ENCODE measurements at places on chromosomes 16 and 17.

- DNase-seq: no peak
Measured at GRCh38 chr16:64380751-64381150, 741.1 kb downstream of the CDH11 start.

- DNase-seq: no peak
Measured at GRCh38 chr16:57630931-57631845, 2.8 kb downstream of the ADGRG1 start.

- DNase-seq: no peak
Measured at GRCh38 chr17:81337476-81337879, 42.4 kb upstream of the SLC38A10 start.

GRCh38 chr16:17483351-17483750, 12.6 kb upstream of the XYLT1 start:
- DNase-seq: no peak

DNA sequence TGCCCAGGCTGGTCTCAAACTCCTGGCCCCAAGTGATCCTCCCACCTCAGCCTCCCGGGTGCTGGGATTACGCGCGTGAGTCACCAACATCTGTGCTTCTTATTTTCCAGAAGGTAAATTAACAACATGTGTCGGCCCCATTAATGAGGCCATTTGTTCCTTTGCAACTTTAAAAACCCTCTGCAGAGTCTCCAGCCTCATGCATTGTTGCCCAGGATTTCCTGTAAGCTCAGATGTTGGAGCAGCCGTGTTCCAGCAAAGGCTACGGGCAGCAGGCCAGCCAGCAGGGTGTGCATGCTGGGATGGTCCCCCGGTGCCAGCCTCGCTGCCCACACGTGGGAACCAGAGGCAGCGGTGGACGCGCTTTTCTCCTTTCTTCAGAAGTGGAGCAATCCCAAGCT, 19.1 kb upstream of the HEXD start:
- no peak for DNase-seq

DNA sequence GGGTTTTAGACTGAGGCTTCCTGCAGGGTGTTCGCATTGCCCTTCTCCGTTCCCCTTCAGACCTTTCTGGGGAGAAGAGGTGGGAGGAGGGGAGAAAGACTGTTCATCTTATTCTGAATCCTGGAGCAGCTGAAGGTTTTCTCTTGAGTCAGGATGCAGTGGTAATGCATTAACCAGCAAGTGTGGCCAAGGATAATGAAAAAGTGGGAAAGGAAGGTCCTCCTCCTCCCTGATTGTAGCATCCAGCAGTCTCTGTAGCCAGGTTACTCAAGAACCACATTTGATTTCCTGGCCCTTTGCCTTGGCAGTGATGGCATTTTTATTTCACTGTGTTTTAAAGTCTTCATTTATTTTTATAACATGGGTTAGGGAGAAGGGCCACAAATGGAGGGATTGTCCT, 59.1 kb downstream of the CYLD start:
- no peak for DNase-seq

DNA sequence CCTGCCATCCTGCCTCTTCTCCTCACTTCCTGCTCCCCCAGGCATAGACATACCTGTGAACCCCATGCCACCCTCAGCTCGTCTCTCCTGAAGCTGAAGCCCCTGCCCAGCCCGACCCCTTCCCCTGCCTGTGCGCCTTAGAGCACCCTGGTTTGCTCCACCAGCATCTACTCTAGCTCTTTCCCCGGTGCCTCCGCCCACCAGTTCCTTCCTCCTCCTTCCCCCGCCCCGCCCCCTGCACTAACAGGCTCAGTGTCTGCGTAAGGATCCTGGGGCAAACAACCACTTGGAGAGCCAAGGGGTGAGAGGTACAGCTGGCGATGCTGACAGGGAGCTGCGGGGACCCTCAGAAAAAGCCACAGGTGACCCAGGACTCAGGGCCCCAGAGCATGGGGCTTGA, 1.9 kb downstream of the GPR142 start:
- DNase-seq: peak; percentile 81

DNA sequence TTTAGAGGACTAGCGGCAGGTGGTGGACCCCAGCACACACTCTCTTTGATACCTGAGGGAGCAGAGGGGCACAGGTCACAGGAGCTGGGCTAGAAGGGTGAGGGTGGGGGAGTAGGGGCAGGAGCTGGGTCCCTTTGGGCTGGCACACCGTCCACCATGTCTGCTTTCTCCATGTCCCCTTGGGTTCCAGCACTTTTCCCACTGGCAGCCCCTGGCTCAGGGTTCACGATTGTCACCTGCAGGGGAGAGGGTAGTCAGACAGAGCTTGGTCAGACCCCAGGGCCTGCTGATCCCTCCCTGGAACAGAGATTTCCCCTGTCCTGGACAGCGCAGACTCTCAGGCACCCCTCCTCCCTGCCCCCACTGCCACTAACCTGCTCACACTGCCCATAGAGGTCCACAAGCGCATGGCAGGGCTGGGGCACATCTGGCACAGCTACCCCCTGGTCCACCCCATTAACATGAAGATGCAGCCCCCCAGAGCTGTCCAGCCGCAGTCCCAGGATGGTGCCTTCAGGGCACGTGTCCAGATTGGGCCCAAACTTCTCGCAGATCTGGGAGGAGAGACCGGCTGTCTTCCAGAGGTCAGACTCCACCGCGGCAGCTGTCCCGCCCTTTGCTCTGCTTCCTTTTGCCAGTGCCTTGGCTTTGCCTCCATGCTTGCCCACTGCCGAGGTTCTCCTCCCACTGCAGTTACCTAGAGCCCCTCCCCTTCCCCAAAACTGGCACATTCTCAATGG, 3.1 kb upstream of the GPS2 start:
- no peak for DNase-seq

GRCh38 chr17:73820686-73821448, 176.6 kb upstream of the SDK2 start:
- DNase-seq: no peak

DNA sequence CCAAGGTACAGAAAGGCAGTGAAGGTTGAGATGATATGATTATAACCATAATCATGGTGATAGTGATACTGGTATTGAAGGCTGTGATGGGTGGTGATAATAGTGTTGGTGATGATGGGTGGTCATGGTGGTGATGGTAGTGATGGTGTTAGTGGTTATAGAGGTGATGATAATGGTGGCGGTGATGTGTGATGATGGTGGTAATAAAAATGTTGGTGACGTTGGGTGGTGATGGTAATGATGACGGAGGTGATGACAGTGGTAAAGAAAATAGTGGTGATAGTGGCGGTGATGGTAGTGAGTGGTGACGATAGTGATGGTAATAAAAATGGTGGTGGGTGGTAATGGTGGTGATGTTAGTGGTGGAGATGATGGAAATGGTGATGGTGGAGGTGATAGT, 65.1 kb upstream of the KDM8 start:
- DNase-seq: no peak

GRCh38 chr17:40714473-40714872, 10.9 kb upstream of the KRT24 start:
- DNase-seq: no peak

DNA sequence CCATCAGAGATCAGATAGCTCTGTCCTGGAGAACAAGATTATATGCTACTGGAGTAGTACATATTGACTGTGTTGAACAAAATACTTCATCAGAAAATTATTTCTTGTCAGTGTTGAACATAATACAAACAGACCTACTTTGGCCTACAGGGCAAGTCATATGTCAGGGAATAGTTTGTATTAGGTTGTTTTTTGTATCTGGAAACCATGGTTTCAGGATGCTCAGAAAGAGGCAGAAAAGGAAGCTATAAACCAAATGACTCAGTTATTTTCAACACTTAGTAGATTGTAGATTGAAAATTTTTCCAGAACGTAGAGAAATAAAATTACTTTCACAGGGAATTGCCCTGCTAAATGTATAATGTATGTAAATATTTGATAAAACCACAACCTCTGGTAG, 198.4 kb downstream of the CYB561 start:
- DNase-seq: no peak

DNA sequence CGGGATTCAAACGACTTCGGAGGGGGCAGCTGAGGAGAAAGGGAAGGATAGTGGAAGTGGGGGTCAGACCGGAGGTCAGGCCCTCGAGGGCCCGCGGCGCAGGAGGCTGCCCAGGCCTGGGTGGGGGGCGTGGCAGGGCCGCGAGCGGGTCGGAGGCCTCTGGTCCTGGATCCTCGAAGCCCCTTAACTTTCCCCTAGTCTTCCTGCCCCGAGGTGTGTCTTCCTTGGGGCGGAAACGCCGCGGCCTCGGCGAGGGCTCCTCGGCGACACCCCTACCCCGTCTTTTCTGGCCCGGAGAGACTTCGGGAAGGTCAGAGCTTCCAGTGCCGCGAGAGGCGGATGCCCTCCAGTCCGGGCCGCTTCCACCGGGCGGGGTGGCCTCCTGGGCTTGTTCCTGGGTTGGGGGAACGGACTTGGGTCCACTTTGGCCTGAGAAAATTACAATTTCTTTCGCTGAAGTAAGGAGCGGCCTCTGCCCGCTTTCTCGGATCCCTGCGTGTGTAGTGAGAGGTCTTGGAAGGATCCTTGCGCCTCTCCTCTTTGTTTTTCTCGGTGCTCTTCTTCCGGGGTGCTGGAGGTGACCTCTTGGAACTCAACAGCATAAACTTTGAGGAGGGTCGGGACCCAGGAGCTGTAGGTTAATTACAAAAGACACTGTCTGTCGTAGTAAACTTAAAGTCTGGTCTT, 491 bp downstream of the IST1 start:
- no peak for DNase-seq

GRCh38 chr17:48611681-48612455, 1.1 kb upstream of the HOXB7 start:
- peak; percentile 37 for DNase-seq

DNA sequence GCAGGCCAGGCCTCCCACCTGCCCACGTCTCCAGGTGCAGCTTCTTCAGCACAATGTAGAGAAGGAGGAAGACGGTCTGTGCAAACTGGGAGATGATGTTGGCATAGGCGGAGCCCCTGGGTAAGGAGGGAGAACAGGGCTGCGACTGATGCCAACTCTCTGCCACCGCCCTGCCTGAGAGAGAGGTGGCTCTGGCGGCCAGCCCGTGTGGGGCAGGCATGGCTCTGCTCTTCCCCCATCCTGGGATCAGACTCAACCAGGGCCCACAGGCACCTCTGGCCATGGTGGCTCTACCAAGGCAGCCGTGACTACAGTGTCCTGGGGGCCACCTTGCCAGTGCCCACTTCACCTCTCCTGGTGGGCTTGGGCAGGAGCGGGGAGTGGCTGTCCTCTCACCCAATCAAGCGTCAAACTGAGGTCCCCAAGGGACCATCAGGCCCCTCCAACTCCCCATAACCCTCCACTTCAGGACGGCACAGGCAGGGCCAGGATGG, 8.6 kb downstream of the SLC47A2 start:
- DNase-seq: no peak

DNA sequence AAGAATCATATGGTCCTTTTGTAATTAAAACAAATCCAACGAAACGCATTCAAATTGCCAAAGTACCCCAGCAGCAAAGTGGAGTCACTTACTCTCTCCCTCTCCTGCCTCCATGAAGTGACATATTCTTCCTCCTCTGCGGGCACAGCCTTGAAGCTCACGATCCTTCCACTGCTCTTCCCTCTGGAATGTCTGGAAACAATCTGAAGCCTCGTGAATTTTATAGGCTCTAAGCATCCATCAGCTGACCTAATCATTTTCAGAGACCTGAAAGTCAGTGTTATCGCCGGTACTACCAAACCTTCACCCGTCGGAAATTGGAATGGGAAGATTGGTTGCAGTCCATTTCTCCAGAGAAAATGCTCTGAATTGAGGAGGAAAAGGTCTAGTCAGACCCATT, 134.5 kb upstream of the FOXF1 start:
- no peak for DNase-seq

DNA sequence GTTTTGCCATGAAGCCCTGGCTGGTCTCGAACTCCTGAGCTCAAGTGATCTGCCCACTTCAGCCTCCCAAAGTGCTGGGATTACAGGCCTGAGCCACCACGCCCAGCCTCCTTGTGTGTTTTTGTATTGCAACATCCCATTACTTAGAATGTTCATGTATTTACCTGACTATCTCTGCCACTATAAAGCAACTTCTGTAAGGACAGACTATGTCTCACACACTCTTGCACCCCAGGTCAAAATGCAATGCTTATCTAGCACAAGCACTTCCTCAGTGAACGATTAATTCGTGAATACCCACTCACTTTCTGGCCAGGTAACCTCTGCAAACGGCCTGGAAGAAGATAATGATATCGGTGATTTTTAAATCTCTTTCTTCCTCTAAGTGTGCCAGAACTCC, 82.6 kb downstream of the NDEL1 start:
- DNase-seq: no peak

GRCh38 chr17:73261952-73262675, 434 bp upstream of the CPSF4L start:
- no peak for DNase-seq

- DNase-seq: no peak
Measured at GRCh38 chr17:44932096-44932786, 15.3 kb downstream of the KIF18B start.

DNA sequence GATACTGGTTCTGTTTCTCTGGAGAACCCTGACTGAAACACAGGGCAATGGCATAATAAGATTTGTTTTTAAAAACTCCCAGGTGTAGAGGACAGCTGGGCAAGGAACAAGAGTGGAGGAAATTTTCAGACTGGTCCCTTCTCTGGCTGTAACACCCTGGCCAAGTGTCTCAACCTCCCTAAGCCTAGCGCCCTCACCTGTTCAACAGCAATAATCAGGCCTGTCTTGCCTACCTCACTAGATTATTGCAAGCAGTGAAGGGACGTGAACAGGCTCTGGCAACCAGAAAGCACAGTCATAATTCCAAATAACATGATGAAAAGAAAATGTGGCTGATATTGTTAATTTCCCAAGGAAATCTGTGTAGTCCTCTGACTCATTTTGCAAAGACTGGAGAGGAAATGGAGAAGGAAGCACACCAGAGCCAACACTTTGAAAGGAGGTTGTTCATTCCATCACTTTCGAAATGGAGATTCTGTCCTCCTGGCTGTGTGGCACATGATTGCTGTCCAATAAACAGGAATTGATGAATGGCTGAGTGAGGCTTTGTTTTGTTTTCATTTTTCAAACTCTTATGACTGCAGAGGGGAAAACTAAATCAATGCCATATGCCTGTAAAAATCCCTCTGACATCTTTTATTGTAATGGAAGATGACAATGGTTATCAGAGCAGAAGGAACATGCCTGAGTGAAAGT, 87.5 kb upstream of the HLF start:
- DNase-seq: no peak

DNA sequence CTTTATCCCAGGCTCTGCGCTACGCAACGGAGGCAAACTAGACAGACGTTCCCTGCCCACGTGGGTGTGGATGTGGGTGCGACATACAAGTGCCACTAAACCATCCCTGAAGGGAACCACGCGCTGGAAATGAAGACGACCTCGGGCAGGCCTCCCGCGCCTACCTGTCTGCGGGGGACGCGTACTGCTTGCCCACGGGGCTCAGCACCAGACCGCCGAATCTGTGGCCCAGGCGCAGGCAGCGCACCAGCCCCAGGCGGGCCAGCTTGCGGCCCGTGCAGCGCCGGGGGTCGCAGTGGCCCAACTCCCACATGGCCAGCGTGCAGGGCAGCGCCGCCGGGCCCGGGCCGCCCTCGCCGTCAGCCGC, 480 bp downstream of the TSR3 start:
- DNase-seq: peak; percentile 46

All from activated naive CD4-positive, alpha-beta T cell treated with anti-CD3 and anti-CD28 coated beads, Interleukin-2, amount 10 ng/mL, durations not matched to agents 7 days and 5 days (primary cell).